Nephron progenitor cell (in vitro differentiated cells): ENCODE measurements at places on chromosomes 3 and 15.

GRCh38 chr15:31077181-31077580 is 24.3 kb downstream of the TRPM1 start:
- H3K4me1 ChIP-seq: peaks cover 36% of the 10 kb centered on the region
- no peak overlapping the region for H3K4me3 ChIP-seq
- H3K27ac ChIP-seq: no peak overlapping the region

DNA sequence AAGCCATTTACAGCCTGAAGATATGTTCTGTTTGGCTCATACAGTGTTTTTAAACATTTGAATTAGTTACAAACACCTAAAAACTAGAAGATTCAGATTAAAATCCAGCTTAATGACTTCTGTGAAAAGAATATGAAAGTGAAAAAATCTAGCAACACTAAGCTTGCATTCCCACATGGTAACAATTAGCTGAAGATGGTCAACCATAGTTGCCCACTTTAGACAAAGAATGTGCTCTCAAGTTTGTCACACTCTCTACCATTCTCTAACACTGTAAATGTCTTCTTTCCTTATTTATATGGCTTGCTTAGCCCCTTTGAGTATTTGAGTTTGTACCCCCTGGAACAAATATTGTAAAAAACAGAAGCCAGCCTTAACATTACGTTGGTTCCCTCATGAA is 32.7 kb downstream of the HDGFL3 start:
- H3K4me1 ChIP-seq: peaks cover 18% of the 10 kb centered on the region
- H3K27me3 ChIP-seq: no peaks in the 10 kb centered on the region
- no peak overlapping the region for H3K27ac ChIP-seq

GRCh38 chr3:99758502-99759177 is 59.0 kb upstream of the CMSS1 start:
- DNase-seq: no peak
- no peaks in the 10 kb centered on the region for H3K36me3 ChIP-seq
- H3K4me3 ChIP-seq: no peak overlapping the region
- no peak overlapping the region for H3K27ac ChIP-seq
- peaks cover 5% of the 10 kb centered on the region for H3K27me3 ChIP-seq

DNA sequence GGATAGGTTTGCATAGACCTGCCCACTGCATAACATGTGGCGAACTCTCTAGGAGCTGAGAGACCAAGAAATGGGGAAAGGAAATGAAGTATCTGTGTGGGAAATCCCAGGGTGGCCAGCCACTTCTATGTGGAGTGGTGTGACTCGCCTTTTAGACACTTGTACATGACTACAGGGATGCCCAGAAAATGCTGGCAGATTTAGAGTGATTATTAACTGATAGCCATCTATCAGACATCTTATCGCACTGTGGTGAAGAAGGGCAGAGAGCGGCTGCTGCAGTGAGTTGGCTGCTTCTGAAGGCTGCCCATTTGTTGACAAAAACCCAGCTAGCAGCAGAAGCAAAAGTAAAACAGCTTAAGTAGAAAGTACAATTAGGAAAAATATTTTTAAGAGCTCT is 18.1 kb upstream of the STAC start:
- H3K27me3 ChIP-seq: no peaks in the 10 kb centered on the region
- no peak for DNase-seq
- no peak overlapping the region for H3K27ac ChIP-seq

GRCh38 chr15:96333131-96334016 is 2.9 kb downstream of the NR2F2 start:
- peak overlapping the region; percentile 97 for H3K4me3 ChIP-seq
- H3K4me1 ChIP-seq: peaks cover 44% of the 10 kb centered on the region
- DNase-seq: no peak
- H3K36me3 ChIP-seq: peaks cover 68% of the 10 kb centered on the region
- peaks cover 34% of the 10 kb centered on the region for H3K27me3 ChIP-seq

- no peaks in the 10 kb centered on the region for H3K36me3 ChIP-seq
- H3K27me3 ChIP-seq: peaks cover 27% of the 10 kb centered on the region
- no peak for DNase-seq
- peaks cover 28% of the 10 kb centered on the region for H3K4me1 ChIP-seq
- H3K4me3 ChIP-seq: peak overlapping the region; percentile 89
Observed at GRCh38 chr3:158802409-158803268, 785 bp downstream of the MFSD1 start.

- no peaks in the 10 kb centered on the region for H3K27me3 ChIP-seq
- H3K36me3 ChIP-seq: peaks cover 5% of the 10 kb centered on the region
- H3K4me1 ChIP-seq: peaks cover 86% of the 10 kb centered on the region
- H3K27ac ChIP-seq: no peak overlapping the region
Observed at GRCh38 chr3:185818267-185818875, 6.5 kb downstream of the IGF2BP2 start.
